ENCODE measurements at places on chromosomes 5 and 9.

- DNase-seq, result no peak
These were observed 11.8 kb downstream of the NEK6 start for GRCh38 chr9:124269556-124269955.

- DNase-seq, result no peak
These were observed 118.7 kb downstream of the PJA2 start for GRCh38 chr5:109291090-109291489.

DNA sequence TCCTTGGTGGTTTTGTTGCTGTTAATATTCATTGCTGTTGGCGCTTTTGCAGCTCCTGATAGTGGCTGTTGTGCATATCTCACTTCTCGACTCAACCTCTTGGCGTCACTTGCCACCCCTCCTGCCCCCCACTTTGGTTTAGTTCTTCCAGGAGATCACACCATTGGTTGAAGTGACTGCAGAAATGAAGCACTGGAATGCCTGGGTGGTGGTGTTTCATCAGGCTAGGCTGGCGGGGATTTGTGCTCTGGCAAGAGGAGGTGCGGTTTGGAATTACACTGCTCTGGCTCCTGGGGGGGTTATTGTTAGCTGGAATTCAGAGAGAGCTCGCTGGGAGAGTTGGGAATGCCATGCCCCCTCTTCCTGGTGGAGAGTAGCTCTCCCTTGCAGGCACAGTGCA, 11.5 kb downstream of the PRRC2B start:
- DNase-seq, result peak; percentile 30

DNA sequence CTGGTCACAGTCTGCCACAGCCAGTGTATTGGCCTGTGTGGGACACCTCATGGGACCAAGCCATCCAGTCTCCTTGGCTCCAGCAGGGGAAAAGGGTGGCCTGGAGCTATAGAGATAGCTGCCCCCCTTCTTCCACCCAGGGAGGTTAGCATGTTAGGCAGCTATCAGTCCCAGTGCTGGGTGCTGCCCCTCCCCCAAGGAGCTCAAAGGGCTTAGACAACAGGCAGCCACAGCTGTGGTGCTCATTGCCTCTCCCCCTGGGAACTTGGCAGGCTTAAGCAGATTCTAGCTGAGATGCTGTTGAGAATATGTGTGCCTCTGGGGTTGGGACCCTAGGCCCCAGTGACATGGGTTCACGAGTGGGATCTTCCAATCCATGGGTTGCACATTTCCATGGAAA, 226.0 kb upstream of the PTGER4 start:
- no peak for DNase-seq
